Stimulated activated CD8-positive, alpha-beta memory T cell treated with anti-CD3 and anti-CD28 coated beads, Interleukin-4, amount 100 ng/mL, for 48 hours (primary cell): ENCODE measurements at places on chromosomes 11 and 22.

- DNase-seq, result no peak
Measured at GRCh38 chr22:23909296-23909898, 15.2 kb downstream of the MIF start.

- DNase-seq, result no peak
Measured at GRCh38 chr11:86369668-86370067, 5.0 kb upstream of the CCDC81 start.

DNA sequence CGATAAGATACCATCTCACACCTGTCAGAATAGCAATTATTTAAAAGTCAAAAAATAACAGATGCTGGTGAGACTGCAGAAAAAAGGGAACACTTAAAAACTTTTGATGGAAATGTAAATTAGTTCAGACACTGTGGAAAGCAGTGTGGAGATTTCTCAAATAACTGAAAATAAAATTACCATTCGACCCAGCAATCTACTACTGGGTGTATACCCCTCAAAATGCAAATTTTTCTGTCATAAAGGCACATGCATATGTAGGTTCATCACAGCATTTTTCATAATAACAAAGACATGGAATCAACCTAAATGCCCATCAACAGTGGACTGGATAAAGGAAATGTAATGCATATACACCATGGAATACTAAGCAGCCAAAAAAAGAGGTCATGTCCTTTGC, 10.5 kb downstream of the SLC22A9 start:
- no peak for DNase-seq

DNA sequence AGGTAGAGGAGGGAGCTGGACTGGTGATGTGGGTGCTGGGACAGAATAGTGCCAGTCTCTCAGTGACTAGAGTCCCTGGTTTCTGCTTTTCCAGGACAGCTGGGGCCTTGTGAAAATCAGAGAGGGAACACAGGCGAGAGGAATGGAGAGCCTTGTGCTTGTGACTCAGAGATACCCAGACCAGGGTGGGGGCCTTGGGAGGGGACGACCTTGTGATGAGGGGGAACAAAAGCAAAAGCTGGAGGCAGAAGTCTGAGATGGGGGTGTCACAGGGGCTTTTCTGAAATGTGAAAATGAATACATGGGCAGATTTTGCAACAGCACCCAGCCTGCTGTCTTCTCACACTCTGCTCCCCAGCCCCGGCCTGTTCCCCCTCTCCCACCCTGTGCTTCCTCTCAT, 3.4 kb upstream of the NR1H3 start:
- no peak for DNase-seq

DNA sequence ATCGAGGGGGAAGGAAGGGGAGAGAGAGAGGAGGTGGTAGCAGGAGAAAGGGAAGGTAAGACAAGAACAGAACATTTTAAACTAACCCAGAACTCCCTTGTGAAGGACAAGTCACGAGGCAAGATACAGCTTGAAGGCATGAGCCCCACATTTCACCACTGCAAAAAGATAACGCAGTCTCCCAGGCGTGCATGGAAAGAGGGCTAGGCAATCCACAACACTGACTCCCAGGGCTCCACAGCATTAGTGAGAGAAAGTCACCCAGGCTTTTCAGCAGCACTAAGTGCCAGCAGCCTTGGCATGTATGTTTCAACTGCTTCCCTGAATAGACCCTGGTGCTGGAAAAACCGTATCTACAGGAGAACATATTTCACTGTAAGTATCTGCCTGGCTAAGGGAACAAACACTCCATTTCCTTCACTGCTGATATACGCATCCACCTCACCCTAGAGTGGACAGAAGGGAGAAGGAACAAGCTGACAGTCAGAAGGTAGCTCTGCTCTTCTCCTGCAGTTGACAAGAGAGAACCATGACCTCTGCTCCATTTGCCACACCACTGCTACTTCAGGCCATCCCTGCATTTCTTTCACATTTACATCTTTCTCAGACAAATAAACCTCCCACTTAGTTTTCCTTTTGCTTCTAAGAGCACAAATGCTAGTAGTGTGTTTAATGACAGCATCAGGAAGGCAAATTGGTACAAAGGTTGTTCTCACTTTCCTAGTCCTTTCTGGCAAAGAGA, 87.9 kb downstream of the AMBRA1 start:
- DNase-seq, result no peak

DNA sequence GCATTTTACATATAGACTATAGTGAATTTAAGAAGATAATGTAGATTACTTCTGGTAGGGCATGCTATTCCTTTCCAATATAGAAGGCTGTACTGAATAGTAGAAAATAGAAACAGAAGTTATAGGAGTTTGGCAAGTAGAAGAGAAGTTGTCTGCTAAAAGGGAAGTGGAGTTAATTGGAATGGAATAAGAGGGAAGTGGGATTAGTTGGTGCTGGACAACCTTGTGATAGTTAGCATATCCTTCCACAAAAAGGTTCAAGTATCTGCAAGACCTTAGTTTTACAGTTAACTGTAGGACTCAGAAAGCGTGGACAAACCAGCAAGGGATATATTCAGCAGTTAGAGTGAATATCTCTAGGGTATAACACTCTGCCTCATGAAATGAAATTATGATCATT, 185.5 kb downstream of the SWAP70 start:
- no peak for DNase-seq

GRCh38 chr22:42368379-42369249, 63.6 kb downstream of the NFAM1 start:
- peak; percentile 35 for DNase-seq

DNA sequence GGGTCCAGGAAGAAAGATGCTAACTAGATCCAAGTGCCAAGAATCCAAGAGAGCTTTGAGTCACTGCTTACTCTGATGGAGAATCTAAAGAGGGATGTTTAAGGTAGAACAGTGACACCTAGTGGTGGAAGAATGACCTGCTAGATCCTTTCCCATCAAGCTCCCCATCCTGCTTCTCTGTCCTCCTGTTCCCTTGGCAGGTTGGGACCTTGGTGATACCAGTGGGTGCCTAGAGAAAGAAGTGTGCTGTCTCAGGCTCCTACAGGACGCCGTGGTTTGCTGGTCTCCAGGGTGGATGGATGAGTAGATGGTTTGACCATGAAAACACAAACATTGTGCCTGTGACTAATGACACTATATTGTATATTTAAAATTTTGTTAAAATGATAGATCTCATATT, 383.7 kb downstream of the TMEM135 start:
- peak; percentile 26 for DNase-seq

DNA sequence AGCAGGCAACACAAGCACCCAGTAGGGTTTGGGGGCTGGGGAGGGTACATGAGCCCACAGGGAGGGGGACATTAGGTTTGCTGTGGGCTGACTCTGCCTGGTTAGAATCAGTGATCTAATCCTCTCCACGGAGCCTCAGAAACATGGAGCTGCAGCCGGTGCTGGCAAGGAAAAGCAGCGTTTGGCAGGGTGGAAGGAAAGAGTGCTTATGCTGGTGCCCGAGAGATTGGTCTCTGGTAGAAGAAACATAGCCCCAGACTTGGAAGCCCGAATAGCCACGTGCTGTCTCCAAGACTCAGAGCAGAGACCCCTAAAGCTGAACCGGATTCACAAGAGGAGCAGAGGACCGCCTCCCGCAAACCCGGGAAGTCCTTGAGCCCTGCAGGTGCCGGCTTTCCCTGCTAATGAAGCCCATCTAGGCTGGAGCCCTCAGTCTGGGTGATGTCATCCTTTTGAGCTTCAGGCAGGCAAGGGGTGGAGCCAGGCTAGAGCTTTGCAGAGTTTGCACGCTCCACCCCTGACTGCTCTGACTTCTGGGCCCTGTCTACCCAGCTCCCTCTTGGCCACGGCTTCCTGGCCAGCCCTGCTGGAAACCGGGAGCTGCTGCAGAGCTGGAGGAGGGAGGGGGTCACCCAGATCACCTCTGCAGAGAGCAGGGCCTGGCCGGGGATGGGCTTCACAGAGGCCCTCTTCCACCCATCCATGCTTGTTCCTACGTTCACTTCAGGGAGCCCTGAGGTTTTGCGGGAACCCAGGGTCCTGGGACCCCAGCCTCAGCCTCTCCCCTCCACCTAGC, 35.0 kb upstream of the JAM3 start:
- DNase-seq, result peak; percentile 77

GRCh38 chr11:86047275-86047991, 21.5 kb downstream of the PICALM start:
- DNase-seq, result peak; percentile 58

GRCh38 chr11:48172818-48173609, 43.6 kb upstream of the OR4B1 start:
- DNase-seq, result peak; percentile 81

DNA sequence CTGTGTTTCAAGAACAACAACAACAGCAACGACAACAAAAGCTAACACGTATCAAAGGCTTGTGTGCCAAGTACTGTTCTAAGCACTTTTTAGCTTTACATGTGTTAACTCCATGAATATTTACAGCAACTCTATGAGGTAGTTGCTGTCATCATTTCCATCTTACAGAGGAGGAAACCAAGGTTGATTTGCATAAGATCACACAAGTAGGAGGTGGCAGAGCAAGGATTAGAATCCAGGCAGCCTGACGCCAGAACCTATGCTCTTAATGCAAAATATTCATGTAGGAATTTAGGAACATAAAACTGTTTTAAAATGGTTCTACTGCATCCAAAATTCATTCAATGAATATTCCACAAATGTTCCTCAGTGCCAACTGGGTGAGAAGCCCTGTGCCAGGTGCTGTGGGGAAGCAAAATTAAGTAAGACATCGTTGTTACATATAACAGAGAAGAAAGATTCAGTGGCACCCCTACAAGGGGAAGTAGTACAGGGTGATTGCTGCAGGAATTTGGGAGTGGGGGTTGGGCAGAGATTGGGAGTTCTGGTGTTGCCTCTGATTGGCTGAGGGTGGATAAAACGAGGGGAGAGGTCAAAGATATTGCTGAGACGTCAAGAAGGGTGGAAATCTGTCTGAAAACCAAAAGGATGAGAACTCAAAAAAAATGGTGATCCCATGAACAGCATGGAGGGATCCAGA, 86.1 kb upstream of the ARHGAP20 start:
- DNase-seq, result no peak

DNA sequence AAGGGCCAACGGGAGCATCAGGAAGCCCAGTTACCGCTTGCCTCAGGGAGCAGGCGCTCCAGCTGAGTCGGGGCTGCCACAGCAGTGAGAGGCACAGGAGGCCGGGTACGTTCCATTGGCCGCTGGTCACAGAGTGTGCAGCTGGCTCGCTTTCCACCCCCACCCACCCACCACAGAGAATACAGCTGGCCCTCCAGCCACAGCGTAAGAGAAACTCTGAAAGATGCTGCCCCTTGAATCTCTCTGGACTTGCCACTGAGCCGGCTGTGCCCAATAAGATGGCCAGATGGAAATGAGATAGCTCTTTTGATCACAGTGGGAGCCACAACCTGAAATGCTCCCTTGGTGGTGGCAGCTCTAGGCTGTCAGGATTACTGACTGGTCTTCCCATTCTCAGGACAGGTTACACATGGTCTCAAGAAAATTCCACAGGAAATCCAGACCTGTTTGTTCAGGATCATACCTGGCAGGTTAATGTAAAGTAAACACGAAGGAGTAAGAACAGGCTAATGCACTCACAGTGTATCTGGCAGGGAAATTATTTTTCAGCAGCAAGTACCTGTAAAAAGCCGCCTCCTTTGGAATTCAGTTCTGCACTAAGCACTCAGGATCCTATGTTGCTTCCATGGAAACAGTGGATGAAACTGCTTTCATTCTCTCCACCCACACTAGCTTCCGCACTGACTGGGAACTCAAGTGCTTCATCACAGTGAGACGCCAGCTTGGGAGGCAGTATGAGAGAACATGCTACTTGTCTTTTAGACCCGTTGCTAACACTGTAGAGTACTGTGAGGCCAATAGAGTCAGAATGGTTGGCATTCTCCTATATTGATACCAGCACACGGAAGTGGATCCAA, 16.5 kb downstream of the SIAE start:
- no peak for DNase-seq

GRCh38 chr11:114915871-114916805, 237.8 kb downstream of the NXPE2 start:
- no peak for DNase-seq
